Stimulated activated naive CD8-positive, alpha-beta T cell treated with anti-CD3 and anti-CD28 coated beads, Interleukin-15, Interleukin-2, amounts not matched to agents 100 U/mL and 50 U/mL, for 24 hours (primary cell): ENCODE measurements at places on chromosomes 16 and 17.

- no peak for DNase-seq
These were observed 41.8 kb upstream of the MYH10 start for GRCh38 chr17:8672326-8672725.

- DNase-seq = no peak
These were observed 153.1 kb upstream of the MPHOSPH6 start for GRCh38 chr16:82323171-82323570.

GRCh38 chr16:84416407-84417321 lies 48.3 kb downstream of the ATP2C2 start:
- no peak for DNase-seq

DNA sequence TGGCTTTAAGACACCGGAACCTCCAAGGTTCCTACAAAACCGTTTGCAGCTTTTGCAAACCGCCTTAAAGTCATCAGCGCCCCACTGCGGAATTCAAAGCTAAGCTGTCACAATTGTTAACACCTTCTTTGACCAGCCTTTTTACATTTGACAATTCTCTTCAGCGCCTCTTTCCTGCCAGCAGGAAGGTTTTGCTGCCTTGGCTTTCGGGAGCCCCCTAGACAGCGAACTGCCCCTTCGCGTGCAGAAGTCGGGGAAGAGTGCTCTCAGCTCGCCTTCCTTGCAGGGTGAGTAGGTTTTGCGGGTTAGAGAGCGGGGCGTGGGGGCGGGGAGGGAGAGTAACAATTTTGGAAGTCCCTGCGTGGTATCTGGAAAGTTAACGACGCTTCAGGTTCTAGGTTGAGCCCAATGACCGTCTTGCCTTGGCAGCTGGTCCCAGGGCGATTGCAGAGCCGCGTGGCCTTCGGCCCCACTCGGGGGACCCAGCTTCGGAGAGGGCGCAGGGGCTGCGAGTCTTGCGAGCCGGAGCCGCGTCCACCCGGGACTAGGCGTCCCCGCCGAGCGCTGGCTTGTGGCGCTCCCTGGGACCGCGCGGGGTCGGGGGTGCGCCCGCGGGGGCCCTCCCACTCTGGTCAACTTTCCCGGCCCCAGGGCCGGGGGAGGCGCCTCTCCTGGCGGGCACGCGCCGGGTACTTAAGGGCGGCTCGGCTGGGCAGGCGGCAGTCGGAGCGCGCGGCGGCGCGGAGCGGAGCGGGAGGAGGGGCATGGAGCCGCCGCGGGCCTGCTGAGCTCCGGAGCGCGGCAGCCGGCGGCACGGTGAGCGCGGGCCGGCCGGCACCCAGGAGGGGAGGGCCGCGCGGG lies at the start of gene HAS3:
TSS of gene HAS3 (plus strand) at position 153 of the 861 bp plus-strand sequence. CDS start 3,743 bp downstream, outside the sequence.
- peak; percentile 55 for DNase-seq

DNA sequence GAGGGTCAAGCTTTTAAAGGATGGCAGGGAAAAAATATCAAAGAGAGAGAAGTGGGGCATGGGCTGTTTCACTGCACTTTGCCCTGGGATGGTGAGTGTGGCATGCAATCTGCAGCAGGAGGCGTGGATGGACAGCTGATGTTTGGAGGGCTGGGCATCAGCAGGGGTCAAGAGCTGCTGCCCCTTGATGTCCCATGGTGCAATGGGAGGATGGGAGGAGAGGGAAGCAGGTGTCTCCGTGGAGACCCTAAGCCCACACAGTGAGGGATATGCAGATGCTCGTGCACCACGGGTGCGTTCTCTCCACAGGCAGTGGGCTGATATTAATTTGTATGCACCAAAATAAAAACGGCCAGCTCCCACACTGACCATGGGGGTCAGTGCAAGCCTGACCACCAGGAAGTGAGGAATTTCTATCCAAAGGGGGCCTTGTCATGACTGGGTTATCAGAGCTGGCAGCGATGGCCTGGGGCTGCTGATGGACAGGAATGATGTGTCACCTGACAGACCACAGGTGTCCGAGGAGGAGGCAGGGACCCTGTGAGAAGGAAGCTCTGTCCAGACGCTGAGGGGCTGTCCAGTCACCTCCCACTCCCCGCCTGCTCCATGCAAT lies 183.6 kb downstream of the IRF8 start:
- no peak for DNase-seq

DNA sequence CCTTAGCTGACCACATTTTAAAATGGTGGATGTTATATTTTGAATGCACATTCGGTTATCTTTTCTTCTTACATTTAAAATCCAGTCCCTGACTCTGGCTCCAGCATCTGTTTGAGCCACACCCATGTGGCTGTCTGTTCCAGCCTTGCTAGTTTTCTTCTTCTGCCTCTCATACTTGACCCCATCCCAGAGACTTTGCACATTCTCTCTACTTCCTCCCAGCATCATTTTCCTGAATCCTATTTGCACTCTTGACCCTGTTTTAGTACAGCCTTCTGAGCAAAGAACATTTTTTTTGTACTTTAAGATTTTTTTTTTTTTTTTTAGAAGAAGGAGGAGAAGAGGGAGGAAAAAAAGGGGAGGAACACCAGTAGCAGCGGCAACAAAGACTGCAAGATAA lies 23.3 kb upstream of the MAF start:
- no peak for DNase-seq

- peak; percentile 37 for DNase-seq
These were observed 23.0 kb upstream of the NSRP1 start for GRCh38 chr17:30093463-30094147.

GRCh38 chr17:76506408-76507345 lies 5.5 kb upstream of the RHBDF2 start:
- DNase-seq = peak; percentile 91

- DNase-seq = peak; percentile 53
These were observed 3.3 kb downstream of the HOXB2 start for GRCh38 chr17:48541577-48542113.

GRCh38 chr17:82665217-82665616 lies 17.0 kb upstream of the WDR45B start:
- no peak for DNase-seq

DNA sequence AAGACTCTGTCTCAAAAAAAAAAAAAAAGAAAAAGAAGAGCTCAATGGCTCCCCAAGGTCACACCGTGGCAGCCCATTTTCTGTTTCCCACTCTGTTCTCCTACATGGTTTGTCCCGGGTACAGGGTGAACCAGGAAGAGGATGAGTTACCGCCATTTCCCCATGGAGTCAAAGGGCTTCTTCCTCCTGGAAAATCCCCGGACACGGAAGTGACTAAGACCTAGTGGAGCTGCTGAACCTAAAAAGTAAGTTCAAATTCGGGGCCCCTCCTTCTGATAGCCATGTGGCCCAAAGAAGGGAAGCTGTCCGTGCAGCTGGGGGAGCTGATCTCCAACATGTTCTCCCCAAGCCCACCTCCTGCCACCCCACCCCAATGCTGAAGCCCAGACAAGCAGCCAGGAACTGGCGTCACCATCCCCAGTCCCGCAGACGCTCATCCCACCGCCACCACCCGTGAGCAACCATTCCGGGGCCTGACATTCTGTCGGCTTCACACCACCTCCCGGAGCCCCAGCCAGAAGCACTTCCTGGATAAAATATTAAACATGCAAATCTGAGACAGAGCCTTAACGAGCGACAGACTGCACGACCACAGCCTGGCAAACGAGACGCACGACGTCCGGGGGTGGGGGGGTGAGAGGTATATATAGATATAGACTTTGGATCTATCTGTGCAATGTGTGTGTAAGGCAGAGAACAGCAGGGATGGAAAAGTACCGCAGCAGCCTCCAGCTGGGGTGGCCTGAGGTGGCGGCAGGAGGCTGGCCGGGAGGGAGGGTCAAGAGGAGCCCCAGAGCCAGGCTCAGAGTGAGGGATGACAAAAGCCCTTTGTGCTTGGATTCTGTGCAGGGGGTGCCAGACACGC lies 17.6 kb downstream of the EPOP start:
- no peak for DNase-seq

GRCh38 chr17:48472411-48473281 lies 42.6 kb upstream of the SKAP1 start:
- DNase-seq = no peak

DNA sequence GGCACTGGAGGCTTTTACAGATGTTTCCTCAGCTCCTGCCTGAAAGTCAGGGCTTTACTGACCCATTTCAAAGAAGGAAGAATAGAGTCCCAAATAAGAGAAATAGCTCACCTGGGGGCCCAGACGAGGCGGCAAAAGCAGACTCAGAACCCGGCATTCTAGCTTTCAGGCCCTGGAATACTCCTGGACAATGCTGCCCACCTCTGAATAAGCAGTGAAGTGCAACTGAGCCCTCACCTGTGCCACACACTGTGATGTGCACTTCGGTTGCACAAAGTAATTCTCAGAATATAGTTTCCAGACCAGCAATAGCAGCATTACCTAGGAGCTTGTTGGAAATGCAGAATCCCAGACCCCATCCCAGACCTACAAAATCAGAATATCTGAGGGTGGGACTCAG lies 54.6 kb downstream of the ZNF423 start:
- no peak for DNase-seq

GRCh38 chr16:28103516-28104170 lies 40.1 kb upstream of the GSG1L start:
- no peak for DNase-seq

- no peak for DNase-seq
These were observed 3.8 kb upstream of the TMEM238L start for GRCh38 chr17:10807704-10808128.

GRCh38 chr17:50055426-50056216 lies at the start of gene ITGA3:
TSS of gene ITGA3 (plus strand) at chr17:50056110. CDS start at chr17:50056440, 330 bp downstream.
- peak; percentile 54 for DNase-seq

DNA sequence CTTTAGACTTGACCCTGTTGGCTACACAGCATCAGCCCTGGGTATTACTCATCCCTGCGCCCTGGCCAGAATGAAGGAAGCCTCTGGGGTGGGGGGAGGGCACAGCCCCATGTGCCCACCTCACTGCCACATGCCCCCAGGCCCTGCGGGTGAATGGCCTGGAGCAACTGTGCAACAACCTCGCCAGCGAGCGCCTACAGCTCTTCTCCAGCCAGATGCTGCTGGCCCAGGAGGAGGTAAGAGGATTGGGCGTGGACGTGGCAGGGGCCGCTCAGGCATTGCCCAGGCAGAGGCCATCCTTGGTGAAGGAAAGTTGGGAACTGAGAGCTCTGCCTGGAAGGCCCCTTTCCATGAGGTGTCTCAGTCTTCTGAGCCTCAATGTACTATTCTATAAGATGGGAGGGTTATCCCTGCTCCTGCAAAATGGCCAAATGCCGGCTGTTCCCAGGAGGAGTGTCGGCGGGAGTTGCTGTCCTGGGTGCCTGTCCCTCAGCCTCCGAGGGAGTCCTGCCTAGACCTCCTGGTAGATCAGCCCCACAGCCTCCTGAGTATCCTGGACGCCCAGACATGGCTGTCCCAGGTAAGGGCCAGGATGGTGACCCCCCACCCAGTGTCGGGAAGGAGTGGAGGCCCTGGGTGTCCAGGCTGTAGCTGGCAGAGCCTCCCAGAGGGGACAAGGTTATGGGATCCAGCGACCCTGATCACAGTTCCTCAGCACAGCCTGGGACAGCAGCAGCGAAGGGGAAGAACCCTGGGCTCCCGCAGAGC lies 8.9 kb downstream of the MYO15B start:
- no peak for DNase-seq

DNA sequence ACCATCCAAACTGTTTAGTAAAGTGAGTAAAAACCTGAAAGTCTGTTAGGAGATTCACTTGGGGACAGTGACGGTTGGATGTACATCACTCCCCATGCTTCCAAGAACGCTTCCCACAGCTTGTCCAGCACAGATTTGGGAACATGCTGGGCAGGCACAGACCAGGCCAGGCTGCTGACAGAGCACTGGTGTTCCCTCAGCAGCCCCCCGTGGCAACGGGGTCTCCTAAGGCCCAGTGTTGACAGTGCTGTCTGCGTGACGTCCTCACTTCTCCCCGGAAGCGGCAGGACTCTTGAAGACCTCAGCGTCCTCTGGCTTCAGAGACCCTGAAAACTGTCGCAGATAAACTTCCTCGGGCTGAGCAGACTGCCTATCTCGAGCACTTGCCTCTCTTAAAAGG lies 8.9 kb upstream of the TRPV3 start:
- no peak for DNase-seq
